Amniotic epithelial cell (primary cell): ENCODE measurements at places on chromosomes 6 and 20.

GRCh38 chr6:129491436-129491835 lies 218.5 kb downstream of the ARHGAP18 start:
- DNase-seq: peak; percentile 16

DNA sequence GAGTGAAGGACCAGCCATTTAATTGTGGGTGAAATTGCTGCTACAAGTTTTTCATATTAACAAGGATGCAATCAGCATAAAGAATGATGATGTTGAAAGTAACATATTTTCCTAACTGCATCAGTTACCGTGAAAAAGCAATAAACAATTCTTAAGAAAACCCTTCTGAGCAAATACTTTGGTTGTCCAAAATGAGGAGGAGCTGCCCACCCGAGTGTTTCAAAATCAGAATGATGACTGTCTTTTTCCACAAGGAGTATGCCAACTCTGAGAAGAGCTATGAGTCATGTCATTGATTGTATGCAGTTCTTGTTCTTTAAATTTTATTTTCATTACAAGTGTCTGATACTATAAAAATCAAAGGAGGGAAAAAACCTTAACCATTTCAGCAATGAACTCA lies 470.5 kb downstream of the COL12A1 start:
- DNase-seq: peak; percentile 96

- DNase-seq: no peak
Measured at GRCh38 chr6:51526049-51526448, 561.4 kb downstream of the PKHD1 start.

- DNase-seq: no peak
Measured at GRCh38 chr20:57384486-57384885, 6.7 kb upstream of the RBM38 start.

GRCh38 chr20:34943808-34944567 lies 11.6 kb downstream of the GSS start:
- DNase-seq: peak; percentile 56

DNA sequence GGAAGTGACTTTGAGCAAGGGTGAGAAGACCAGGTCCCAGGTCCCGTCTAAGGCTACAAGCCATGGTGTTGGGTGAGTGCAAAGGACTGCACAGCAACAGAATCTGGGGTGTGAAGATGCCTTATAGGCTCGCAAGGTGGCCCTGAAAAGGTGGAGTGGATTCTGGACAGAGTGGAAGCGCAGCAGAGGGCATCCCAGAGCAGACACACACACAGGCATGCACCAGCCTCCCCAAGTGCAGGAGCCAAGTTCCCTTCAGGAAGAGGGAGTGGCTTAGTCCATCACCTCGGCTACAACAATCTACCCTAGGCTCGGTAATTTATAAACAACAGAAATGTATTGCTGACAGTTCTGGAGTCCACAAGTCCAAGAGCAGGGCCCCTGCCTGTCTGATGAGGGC lies 180.1 kb upstream of the PDE10A start:
- no peak for DNase-seq

DNA sequence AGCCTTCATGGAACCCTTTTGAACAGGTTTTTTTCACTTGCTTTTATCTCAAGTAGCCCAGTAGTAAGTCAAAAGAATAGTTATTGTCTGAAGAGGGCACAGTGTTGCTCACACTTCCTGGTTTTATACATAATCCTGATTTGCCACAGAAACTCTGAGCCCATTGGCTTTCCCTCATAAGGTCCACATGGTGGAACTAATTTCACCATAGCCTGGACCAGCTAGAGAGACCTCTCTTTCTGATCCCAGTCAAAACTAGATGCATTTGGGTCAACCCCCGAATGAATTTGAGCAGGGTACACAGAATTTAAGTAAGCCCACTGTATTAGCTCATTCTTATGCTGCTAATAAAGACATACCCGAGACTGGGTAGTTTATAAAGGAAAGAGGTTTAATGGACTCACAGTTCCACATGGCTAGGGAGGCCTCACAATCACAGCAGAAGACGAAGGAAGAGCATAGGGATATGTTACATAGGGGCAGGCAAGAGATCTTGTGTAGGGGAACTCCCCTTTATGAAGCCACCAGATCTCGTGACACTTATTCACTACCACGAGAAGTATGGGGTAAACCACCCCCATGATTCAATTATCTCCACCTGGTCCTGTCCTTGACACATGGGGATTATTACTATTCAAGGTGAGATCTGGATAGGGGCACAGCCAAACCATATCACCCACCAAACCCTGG lies 6.2 kb downstream of the RWDD2A start:
- no peak for DNase-seq

DNA sequence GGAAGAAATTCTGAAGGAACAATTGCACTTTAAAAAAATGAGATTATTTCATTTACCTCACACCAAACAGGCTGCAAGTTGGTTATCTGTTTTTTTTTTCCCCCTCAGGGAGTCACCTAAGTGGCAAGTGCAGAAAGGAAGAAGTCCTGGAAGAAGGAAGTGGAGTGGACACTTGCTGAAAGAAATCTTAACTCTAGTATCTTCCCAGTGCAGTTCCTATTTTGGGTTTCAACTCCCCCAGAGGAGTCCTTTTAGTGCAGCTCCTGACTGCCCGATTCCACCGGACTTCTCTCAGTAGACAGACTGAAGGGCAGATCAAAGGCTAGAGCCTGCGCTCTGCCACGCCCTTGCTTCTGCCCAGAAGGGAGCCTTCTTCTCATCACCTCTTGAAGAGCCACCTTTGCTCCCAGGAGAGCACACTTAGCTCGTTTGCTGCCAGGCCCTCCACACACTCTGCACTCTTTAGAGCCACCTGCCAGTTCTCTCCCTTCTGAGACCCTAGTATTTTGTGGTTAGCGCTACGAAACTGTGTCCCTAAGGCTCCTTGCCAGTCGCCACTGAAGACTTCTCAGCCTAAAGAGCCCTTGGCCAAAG lies 4.9 kb downstream of the MTCL3 start:
- DNase-seq: no peak

DNA sequence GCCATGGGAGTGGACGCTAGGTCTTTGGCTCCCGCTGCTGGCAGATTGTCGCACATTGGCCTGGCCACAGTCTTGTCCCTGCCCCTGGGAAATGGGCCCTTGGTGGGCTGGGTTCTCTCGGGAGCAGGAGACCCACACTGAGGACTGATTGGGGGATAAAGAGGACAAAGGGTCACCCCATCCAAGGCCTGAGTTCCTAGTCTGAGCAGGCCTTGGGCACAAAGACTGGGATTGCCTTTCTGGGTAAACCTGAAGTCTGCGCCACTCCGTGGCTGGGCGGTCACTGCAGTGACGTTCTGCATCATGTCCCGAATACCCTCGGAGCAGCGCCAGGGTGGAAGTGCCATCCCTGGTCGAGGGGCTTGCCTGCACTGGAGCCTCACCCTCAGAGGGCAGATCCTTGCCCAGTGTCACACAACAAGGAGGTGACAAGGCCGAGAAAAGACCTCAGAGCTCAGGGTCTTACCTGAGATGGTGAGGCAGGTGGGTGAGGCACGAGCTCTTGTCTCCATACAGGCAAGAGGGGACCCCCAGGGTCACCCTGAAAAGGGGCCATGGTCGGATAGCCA lies 36.1 kb upstream of the ZBP1 start:
- no peak for DNase-seq

GRCh38 chr6:3530515-3530914 lies 73.7 kb upstream of the SLC22A23 start:
- no peak for DNase-seq

DNA sequence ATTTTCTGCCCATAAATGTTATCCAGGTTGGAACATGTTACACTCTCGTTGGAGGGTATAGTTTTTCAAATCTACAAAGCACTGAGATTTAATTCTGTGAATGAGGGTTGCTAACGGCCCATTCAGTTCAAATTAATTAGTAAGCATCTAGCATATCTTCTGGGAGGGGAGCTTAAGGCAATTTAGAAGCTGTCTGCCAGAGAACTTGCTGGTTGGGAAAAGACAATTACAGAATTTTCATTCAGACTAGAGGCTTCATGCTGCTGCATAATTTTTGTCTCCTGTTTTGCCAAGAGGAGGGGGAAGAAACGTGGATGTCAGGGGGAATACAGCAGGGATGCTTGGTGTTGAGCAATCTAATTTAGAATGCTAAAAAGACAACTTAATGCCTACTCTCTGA lies 268.3 kb upstream of the FAM83B start:
- no peak for DNase-seq

DNA sequence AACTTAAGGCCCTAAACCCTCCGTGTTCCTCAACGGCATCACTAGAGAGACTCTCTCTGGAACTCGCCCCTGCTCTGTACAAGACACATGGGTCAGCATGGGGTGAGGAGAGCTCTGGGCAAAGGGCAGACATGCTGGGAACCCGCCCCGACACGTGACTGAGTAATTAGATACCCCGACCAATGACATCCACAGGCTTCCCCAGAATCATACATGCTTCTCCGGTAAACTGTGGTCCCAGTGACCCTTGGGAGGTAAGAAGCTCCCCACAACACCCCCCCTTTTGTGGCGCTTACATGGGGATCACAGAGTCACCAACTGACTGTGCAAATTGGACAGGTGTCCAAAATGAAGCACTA lies 31.7 kb upstream of the RPS6KA2 start:
- DNase-seq: no peak

- DNase-seq: no peak
Measured at GRCh38 chr6:84768442-84769174, 4.2 kb upstream of the TBX18 start.

- DNase-seq: peak; percentile 89
Measured at GRCh38 chr20:41057999-41058673, 29.5 kb downstream of the TOP1 start.

- DNase-seq: peak; percentile 71
Measured at GRCh38 chr6:148311966-148312669, 30.5 kb upstream of the SASH1 start.
